ENCODE measurements at places on chromosomes 3 and 15. TPM values are rescaled to one million over a fixed set of nuclear protein-coding genes. Genes with fewer than 3 reads are reported as not detected.

PLEKHO2 gene
- 21.8 TPM for total RNA-seq

RPSA gene
- total RNA-seq: 2,924 TPM

DNA sequence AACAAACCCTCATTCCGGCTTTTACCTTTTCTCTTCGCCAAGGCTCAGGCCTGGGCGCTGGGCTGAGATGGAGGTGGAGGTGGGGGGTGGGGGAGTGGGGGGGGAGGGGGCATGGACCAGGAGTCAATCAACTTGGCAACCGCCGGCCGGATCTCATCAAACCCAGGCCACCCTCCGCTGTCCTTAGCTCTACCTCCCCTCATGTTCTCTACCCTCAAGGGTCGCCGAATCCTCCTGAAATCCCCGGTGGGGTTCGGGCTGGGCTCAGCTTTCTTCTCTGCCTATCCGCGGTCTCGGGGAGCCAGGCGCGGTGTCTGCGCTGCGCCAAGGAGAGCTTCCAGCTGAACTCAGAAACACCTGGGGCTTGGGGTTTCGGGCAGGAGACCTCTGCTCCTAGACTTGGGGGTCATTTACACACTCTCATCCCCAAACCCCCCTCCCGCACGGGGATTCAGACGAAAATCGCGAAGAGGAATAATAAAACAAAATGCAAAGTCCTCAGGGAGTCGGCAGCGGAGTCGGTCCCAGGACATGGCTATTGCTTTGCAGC lies 2.5 kb downstream of the ONECUT1 start:
- ATAC-seq: no peak

DNA sequence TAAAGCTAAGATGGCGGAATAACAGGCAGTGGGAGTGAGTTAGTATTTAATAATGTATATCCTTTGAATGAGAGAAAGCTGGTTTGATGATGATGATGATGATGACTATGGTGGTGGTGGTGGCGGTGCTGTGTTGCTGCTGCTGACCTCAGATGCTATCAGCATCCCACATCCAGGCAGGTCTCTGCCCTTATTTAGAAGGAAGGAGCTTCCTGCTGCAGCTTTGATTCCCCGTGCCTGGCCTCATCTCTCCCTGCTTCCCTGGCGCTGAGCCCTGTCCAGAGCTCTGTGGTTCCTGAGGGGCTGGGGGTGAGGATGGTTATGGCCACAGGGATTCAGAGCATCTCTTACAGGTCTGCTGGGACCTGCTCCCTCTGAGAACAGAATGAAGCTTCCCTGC lies 73.1 kb downstream of the RAB11A start:
- ATAC-seq: peak; percentile 61

DNA sequence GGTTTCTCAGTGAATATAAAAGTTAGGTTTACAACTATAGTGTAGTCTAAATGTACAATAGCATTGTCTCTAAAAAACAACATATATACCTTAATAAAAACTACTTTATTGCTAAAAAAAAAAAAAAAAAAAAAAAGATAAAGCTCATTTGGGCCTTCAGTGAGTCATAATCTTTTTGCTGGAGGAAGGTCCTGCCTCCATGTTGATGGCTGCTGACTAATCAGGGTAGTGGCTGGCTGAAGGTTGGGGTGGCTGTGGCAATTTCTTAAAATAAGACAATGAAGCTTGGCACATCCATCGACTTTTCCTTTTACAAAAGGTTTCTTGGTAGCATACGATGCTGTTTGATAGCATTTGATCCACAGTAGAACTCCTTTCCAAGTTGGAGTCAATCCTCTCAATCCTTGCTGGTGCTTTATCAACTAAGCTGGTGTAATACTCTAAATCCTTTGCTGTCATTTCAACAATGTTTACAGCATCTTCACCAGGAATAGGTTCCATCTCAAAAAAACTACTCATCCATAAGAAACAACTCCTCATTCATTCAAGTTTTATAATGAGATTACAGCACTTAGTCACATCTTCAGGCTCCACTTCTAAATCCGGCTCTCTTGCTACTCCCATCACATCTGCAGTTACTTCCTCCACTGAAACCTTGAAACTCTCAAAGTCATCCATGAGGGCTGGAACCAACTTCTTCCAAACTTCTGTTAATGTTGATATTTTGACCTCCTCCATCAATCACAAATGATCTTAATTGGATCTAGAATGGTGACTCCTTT lies 13.3 kb downstream of the ZNF280D start:
- no peak for ATAC-seq

DNA sequence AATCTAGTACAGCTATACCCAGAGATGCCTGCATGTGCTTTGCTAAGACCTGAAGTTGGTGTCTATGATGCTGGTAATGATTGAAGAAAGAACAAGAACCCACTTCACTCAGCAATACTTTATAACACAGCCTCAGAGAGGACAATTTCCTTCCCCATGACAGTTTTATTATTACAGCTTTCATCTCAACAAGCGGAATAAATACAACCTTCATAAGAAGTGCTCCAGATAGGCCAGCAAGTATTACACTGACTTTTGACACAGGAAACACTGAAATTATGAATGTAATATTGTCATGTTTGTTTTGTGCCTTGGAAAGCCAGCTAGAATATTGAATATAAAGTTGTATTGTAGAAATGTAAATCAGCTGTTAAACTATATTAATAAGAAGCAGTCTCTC lies 557.4 kb upstream of the ARPP21 start:
- no peak for ATAC-seq
